NCI-H524 treated with DMSO at 0.1 percent for 48 hours (cell line): ENCODE measurements at places on chromosomes 7 and 10.

DNA sequence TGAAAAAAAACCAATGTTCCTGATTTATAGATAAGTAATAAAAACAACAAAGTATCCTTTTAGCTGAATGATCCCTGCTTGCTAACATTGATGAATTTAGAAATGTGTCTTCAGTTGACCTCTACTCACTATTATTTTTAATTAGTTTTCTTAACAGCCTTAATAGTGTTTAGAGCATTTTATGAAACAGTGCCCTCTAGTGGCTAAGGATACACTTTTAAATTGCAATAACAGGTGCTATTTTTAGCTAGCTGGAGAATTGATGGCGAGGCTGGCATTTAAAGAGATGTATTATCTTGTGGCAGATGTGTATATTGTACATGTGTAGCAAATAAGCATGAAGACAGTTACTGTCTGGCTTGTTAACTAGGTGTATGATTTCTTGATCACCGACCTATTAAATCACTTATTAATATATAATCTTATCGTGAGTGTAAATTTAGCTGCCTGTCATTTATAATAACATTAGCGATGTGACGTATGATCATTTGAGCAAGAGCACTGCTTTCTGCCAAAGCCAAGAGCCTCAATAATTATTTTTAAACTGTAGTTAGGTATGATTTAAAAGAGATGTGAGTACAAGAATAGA is 451.9 kb downstream of the DPP6 start:
- DNase-seq = peak; percentile 52

- DNase-seq = no peak
Measured at GRCh38 chr7:2823130-2823529, 21.0 kb downstream of the GNA12 start.

- DNase-seq = no peak
Measured at GRCh38 chr7:48365010-48365409, 193.8 kb downstream of the ABCA13 start.

GRCh38 chr7:103317009-103317408 is 19.8 kb downstream of the PMPCB start:
- DNase-seq = no peak

- no peak for DNase-seq
Measured at GRCh38 chr7:72429316-72429715, 17.2 kb upstream of the CALN1 start.

GRCh38 chr7:901041-901387 is 24.7 kb downstream of the GET4 start:
- DNase-seq = no peak

- DNase-seq = no peak
Measured at GRCh38 chr7:16644636-16645592, 640 bp downstream of the ANKMY2 start.

- DNase-seq = no peak
Measured at GRCh38 chr10:14448197-14448990, 117.7 kb upstream of the FRMD4A start.

GRCh38 chr7:70379210-70379609 is 752.7 kb upstream of the GALNT17 start:
- no peak for DNase-seq

DNA sequence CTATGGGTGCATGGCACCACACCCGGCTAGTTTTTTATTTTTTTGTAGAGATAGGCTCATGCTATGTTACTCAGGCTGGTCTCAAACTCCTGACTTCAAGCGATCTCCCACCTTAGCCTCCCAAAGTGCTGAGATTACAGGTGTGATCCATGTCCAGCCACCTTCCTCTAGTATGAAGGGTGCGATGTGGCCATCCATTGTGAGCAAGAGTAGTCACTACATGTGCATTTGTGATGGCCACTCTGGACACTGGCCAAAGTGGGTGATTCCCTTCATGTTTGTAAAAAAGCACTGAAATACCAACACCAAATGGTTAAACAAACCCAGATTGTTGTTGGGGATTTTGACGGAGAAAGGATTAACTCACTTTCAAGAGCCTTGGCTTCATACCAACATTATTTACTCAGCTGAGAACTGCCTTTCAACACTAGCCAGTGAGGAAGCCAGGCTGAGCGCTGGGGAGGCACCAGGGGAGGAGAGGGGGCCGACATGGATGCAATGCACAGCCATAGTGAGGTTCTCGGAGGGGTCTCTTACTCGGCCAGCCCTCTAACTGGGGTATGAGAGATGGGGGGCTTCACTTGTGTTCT is 198.1 kb upstream of the LYZL2 start:
- DNase-seq = no peak

- DNase-seq = no peak
Measured at GRCh38 chr7:16811551-16811950, 6.8 kb upstream of the AGR2 start.

DNA sequence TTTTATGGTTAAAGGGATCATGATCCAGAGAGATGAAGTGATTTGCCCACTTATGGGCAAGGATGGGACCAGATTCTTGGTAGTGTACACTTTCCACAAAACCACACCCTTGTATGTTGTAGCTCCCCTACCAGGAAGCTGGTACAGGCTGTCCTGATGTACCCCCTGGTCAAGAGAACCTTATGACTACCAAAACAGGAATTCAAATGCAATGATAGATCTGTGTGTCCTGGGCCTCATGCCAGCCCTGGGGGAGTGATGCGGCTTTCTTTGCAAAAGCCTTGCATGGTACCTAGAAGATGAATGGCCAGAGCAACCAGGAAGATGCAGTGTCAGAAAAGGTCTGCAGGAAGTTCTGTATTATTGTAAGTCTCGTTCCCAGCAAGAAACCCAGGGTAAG is 94.9 kb upstream of the AGK start:
- no peak for DNase-seq

DNA sequence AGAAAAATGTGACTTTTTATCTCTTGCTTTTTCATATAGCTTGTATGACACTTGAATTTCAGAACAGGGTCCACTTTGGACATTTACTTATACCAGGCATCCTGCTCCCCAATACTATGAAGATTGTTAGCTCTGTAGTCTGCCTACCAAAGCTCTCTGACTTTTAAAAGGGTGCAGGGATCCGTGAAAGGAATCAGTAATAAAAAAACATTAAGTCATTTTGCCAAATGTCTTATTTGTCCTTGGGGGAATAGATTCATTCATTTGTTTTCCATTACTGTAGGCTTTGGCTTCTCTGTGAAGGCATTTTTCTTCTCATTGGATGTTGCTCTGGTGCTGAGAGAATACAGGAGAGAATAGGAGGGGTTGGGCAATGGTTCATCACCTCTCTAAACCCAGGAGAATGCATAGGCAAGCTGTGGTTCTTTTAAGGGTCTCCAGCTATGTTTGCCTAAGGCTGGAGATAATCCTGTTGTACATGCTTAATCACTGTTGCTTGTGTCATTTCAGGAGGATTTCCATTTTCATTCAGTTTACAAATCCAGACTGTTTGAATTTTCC is 103.5 kb downstream of the SRI start:
- DNase-seq = no peak

GRCh38 chr7:66356277-66356721 is 151.2 kb downstream of the TPST1 start:
- DNase-seq = no peak

DNA sequence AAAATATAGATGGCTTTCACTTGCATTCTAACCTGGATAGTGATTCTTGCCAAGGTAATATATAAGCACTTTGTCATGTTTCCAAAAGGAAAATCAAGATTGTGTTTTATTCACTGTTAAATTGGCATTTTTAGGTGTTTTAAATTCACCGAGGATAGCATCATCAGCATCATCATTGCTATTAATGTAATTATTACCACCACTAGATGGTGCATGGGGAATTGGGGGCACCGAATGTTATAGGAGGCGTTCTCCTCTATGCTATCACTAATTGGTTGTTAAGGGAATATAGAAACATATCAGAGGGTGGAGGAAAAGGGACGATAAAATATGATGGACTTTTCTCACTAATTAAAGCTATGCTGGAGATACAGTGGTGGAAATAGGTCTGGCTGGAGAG is 95.5 kb downstream of the CELF2 start:
- no peak for DNase-seq

GRCh38 chr10:56823849-56824248 is 462.8 kb upstream of the ZWINT start:
- DNase-seq = no peak

- no peak for DNase-seq
Measured at GRCh38 chr7:80775482-80775881, 137.0 kb downstream of the CD36 start.

DNA sequence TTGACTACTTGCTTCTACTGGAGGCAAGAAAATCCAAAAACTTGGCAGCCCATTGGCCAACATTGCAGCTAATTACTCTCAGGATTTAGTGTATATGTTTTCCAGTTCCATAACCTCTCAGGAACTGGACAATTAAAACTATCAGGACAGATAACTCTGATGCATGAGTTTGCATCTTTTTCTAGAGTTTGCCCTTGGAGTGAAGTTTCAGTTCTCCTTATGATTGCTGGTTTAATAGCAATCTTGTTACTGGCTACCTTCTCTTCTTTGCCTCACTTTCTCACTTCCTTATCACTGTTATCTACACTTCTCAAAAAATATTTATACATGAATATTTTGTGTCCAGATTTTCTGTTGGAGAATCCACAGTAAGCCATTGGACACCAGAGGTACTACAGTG is 735.9 kb downstream of the PCDH15 start:
- no peak for DNase-seq

- DNase-seq = no peak
Measured at GRCh38 chr10:91598211-91598977, 34.5 kb downstream of the PPP1R3C start.

- DNase-seq = no peak
Measured at GRCh38 chr10:55979203-55979602, 381.9 kb downstream of the ZWINT start.

GRCh38 chr10:119314061-119314460 is 106.7 kb downstream of the GRK5 start:
- no peak for DNase-seq

DNA sequence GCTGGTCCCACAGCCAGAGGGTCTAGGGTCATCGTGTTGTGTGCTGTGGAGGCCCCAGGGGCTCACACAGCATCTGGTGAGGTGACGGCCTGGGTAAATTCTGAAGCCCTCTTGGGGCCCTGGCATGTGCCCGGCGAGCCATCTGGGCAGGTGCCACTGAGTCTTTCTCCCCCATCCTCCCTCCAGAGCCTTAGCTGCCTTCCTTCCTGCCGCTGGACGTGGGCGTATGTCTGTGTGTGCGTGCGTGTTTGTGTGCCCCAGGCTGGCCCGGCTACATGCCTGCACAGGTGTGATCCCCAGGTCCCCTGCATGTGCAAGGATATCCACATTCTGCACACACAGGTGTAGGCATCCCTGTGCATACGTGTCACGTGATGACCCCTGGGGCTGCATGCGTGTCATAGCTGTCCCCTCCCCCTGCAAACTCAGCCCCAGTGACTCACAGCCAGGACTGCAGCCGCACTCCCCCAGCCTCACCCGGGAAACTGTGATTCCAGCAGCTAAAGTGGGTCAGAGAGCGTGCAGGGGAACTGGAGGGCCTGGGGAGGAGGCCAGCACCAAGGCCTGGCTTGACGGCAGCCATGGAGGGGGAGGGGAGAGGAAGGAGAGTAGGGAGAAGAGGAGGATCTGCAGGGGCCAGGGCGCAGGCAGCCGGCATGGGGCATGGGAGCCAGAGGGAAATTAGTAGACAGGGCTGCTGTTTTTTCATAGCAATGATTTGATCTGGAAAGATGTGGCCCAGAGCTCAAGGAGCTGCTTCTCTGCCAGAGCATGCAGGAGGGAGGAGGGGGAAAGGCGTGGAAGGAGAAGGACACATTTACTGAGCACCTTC is 46.4 kb downstream of the ELFN1 start:
- no peak for DNase-seq

GRCh38 chr7:34718867-34719266 is 60.8 kb downstream of the NPSR1 start:
- DNase-seq = no peak

GRCh38 chr10:101050208-101051069 is 11.3 kb upstream of the KAZALD1 start:
- DNase-seq = no peak

- no peak for DNase-seq
Measured at GRCh38 chr10:29636178-29636577, 1.4 kb upstream of the SVIL start.

DNA sequence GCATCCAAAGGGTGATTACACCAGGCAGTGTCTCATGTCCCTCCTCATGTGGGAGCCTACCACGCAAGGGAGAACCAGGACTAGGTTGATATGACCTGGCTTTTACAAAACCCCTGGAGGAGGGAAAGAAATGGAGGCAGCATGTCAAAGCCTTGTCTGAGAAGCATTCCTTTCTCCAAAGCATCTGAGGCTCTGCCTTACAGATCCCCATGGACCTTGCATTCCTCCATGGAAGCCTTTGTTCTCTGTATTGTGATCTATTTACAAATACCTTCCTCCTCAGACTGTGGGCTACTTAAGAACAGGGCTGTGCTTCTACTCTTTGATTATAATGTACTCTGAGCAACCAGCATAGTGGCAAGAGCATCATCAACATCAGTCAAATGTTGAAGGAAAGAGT is 197.0 kb downstream of the PLXNA4 start:
- no peak for DNase-seq

DNA sequence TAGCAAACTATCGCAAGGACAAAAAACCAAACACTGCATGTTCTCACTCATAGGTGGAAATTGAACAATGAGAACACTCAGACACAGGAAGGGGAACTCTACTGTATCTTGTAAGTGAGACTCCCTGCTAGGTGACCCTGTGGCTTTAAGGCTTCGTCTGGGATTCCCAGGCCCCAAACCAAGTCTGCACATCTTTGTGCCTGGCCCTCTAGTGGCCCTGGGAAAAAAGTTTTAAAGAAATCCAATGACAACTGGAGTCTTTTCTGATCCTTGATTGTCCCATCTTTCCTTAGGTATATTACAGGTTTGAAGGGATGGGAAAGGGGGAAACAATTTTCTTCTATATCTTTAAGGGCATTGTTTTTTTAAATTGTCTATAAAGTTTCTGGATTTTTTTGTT is 10.6 kb upstream of the LIPM start:
- no peak for DNase-seq

- no peak for DNase-seq
Measured at GRCh38 chr10:90813594-90814365, 44.1 kb downstream of the HTR7 start.

DNA sequence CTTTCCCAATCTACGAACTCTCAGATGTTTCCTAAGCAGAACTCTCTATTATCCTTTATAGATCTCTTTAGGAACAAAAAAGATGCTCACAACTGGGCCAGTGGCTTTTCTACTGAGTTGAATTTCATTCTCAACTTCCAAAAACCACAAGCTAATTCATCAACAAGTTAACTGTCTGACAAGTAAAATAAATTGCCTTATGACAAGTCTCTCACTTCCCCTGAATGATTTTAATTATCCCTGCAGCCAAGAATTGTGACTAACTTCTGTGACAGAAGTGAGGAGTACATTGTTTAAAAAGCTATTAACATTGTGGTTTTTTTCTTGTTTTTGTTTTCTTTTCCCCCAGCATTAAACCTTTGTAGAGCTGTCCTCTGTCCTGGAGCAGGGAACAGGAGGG is 343.1 kb downstream of the HPSE2 start:
- DNase-seq = no peak

DNA sequence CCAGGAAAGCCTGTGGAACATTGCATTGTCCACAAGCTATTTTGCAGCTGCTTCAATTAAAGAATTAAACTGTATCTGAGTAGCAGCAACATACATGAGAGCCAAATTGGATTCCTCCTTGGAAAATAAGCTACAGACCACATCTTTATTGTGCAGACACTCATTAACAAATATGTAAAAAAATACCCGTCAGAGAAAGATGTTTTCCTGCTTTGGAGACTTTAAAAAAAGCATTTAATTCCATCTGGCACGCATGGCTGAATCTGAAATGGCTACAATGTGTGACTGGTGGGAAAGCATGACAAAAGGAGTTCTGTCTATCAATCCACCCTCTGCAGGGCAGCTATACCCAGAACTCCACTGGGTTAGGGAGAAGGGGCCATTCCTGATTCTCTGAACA is 73.1 kb upstream of the HPS1 start:
- DNase-seq = no peak
